Fibroblast of the conjunctiva (primary cell): ENCODE measurements at places on chromosomes 1 and 21.

GRCh38 chr1:228224198-228225164 is 16.6 kb downstream of the OBSCN start:
- no peak for DNase-seq

DNA sequence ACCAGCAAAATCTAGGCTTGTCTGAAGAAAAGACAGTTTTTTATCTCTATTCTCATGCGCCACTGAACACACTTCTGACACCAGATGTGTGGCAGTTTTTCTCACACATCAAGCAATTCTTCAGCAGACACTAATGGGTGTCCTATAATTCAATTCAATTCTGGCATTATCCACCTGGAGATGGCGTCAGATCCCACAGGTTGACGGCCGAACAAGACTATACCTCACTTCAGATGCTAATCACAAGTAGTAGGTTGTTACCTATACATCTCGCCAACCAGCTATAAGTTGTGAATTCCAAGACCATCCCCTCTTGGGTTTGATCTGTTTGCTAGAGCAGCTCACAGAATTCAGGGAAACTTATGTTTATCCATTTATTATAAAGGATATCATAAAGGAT is 89.9 kb upstream of the ARTN start:
- no peak for DNase-seq

DNA sequence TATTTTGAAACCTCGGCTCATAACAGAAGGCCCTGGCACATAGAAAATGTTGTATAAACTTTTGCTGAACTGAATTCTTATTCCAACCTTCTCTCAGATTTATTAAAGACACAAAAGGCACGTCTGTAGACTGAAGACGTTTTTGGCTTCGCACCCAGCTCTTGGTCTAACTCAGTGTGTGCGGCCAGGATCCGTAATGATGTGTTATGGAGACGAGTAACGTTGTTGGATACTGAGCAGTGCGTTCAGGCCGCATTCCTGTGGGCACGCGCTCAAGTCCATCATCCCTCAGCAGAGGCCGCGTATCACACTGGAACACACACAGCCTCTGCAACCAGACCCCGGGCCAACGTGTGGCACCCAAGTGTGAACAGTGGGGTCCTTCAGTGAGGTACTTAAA is 154.8 kb upstream of the RAB4A start:
- DNase-seq, result no peak

GRCh38 chr1:39995973-39996393 is 41.0 kb downstream of the MFSD2A start:
- no peak for DNase-seq

DNA sequence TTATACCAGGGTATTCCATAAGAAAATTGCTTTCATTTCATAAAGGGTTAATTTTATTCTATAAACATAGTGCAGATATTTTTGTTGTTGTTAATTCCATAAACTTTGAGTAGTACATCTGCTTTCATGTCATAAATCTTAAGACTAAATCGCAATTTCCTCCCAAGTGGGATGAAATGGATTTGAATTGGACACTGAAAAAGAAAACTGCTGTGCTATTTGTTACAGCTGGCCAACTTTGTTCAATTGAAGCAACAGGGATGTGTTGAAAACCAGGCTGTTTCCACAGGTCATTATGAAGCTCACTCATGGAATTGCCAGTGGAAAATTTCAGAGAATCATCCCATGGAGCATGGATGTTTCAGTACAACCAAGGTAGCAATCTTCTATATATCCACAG is 252.5 kb upstream of the RGS18 start:
- DNase-seq, result no peak

- no peak for DNase-seq
These were observed 27.8 kb upstream of the FMOD start for GRCh38 chr1:203378556-203379245.
